ENCODE measurements at places on chromosomes 7 and 10.

DNA sequence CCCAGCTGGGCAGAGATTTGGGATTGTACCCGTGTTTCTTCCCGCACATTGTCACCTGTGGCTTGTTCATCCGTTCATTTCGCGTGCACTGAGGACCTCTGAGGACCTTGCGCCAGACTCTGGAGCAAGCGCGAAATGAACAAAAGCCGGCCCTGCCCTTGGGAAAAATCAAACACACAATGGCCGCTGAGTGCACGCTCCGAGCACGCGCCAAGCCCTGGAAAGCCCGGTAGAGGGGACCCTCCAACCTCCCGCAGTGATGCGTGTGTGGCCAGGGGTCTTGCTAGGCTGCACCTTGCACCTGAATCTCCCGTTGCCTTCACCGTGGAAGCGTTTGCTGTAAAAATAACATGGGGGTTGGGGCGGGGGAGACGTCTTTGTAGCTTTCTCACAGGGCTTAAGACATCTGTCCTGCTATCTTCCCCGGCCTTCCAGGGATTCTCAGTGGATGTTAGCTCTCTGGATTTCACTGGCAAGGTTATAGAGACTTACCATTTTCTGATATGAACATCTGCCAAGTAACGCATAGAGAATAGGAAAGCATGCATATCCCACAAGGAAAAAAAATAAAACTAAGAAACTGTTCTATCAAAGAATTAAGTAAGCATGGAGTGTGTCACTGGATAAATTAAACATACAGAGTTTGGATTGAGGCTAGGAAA, 37.3 kb downstream of the ZNF777 start:
- DNase-seq: no peak

DNA sequence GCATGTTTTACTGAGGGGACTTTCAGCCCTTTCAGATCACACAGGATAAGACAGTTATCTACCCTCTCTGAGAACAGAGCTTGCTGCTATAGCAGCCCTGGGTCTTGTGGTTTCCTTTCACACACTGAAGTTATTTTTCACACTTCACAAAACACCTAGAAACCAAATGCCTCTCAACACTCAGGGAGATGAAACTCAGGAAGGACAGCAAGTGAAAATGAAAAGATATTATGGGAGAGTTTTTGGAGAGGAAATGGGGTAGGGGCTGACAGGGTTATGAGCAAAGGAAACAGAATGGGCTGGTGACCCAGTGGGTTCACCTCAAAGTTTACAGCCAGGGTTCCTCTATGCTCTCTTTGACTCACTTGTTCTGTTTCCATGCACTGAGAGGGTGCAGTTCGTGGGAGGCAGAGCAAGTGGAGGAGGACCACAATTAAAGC, 17.0 kb upstream of the GIMAP2 start:
- peak; percentile 53 for DNase-seq

- DNase-seq: no peak
These were observed 287.2 kb downstream of the HGF start for GRCh38 chr7:81482600-81483186.

DNA sequence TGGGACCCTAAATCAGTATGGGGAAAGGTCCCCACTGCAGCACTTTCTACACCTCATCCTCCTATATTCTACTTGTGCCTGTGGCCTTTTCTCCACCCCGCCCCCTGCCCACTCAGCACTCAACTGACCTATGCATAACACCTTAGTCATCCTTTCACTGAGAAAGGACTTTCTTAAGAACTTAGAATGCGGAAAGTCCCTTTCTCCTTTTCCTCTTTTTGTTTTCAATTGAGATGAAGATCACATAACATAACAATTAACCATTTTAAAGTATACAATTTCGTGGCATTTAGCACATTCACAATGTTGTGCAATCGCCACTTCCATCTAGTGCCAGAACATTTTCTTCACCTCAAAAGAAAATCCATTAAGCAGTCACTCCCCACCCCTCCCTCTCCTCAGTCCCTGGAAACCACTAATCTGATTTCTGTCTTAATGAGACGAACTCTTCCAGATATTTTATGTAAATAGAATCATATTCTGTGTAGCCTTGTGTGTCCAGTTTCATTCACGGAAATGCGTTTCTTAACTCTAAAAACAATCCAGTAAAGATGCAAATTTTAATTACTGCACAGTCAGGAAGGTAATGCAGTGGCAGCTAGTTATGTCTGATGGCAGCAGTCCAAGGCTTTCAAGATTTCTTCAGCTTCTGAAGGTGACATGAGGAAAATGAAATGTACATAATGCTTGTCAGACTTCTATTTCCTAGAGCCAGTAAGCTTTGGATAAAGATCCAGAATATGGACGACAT, 41.7 kb downstream of the FAS start:
- peak; percentile 48 for DNase-seq

GRCh38 chr7:12294701-12295100, 83.6 kb downstream of the TMEM106B start:
- DNase-seq: no peak

GRCh38 chr7:137960020-137960419, 41.9 kb downstream of the CREB3L2 start:
- no peak for DNase-seq

- no peak for DNase-seq
These were observed 763.9 kb downstream of the GRID1 start for GRCh38 chr10:85602713-85603112.

GRCh38 chr10:17673471-17674061, 29.6 kb downstream of the STAM start:
- no peak for DNase-seq

Data from activated gamma-delta T cell treated with anti-CD3 and anti-CD28 coated beads, Interleukin-2, amount 50 U/mL, for 16 hours (primary cell).